ENCODE measurements at places on chromosomes 13 and 19. TPM values are rescaled to one million over a fixed set of nuclear protein-coding genes. Genes with fewer than 3 reads are reported as not detected.
A peak's percentile ranks its signal among the peaks of the same experiment; 100 is the strongest.

Gene ACER1
- polyA plus RNA-seq, result 0.07 TPM

Gene OR7D2
- polyA plus RNA-seq, result 0.18 TPM

Gene MAST1
- polyA plus RNA-seq, result 0.26 TPM

Gene KLF12
- polyA plus RNA-seq, result 2.4 TPM

Gene ZNF681
- 0.29 TPM for polyA plus RNA-seq

Gene PRR36
- 0.03 TPM for polyA plus RNA-seq

Gene OR10H3
- not detected for polyA plus RNA-seq

Gene IGFL2
- not detected for polyA plus RNA-seq

Gene UBE2S
- polyA plus RNA-seq, result 6.7 TPM

Gene CEACAM4
- polyA plus RNA-seq, result 0.75 TPM

Gene ANKRD24
- 2.5 TPM for polyA plus RNA-seq

Gene ZNF583
- 1.5 TPM for polyA plus RNA-seq

GRCh38 chr13:99836291-99836690, 135.3 kb downstream of the ZIC5 start:
- DNase-seq, result no peak

DNA sequence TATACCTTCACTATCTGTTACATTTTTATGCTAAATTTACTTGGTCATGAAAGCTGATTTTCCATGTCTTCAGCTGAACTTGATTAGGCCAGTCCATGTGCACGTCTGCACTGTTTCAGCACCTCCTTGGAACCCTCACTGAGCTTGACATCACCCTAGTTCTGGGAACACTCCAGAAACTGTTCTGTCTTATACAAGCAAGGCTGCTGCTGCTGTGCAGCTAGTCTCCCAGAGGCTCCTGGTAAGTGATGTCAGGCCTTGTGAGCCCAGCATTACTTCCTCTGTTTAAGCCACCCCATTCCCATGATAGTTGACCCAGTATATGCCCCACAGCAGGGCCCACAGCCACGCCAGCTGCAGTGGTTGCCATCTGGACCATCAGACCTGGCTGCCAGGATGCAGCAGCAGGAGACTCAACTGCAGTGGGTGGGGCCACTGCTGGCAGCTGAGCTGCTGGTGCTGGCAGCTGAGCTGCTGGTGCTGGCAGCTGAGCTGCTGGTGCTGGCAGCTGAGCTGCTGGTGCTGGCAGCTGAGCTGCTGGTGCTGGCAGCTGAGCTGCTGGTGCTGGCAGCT, 90.5 kb upstream of the AKAP11 start:
- DNase-seq, result no peak

DNA sequence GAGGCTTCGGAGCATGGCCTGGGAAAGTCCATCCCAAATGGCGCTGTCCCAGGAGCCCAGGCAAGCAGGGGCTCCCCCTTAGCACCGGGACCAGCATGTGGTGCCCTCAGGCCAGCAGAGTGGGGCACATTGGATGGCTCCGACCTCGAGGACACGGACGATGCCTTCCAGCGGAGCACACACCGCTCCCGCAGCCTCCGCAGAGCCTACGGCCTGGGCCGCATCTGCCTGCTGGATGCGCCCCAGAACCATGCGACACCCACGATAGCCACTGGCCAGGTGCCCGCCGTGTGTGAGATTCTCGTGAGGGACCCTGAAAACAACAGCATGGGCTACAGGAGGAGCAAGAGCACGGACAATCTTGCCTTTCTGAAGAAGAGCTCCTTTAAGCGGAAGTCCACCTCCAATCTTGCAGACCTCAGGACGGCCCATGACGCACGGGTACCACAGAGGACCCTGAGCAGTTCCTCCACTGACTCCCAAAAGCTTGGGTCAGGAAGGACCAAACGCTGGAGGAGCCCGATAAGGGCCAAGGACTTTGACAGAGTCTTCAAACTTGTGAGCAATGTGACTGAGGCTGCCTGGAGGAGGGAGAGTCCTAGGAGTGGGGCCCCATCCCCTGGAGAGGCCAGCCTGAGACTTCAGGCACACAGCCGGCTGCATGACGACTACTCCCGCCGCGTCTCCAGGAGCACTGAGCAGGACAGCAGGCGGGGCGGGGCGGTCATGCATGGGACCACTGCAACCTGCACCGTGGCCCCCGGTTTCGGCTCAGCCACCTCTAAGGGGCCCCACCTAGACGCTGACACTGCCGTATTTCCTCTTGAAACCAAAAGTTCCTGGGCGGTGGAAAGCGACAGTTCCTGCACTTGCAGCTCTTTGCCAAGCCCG, 63.1 kb downstream of the SPATA13 start:
- DNase-seq, result no peak

- no peak for DNase-seq
These were observed 8.9 kb downstream of the DHX34 start for GRCh38 chr19:47357788-47358680.

GRCh38 chr13:25151626-25152195, 20.4 kb downstream of the AMER2 start:
- no peak for DNase-seq

GRCh38 chr19:28836421-28836820, 376.5 kb downstream of the UQCRFS1 start:
- no peak for DNase-seq

GRCh38 chr13:79457948-79458347, 23.0 kb upstream of the NDFIP2 start:
- DNase-seq, result no peak

DNA sequence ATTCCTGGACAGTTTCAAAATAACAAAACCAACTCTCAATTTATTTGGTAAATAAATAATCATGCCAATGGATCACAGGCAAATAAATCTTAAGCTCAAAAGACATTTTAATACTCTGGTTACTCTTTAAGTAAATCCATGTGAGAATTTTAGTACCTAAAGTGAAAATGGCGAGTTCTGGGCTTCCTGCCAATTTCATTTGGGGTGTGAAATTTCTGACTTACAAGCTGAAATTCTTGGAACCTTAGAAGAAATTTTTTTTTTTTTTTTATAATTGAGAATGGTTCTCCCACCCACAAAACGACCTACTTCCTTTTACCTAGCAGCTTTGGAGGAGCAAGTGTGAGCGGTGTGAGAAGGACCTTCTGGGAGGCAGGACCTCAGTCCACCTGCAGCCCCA, 354.5 kb upstream of the NBEA start:
- no peak for DNase-seq

DNA sequence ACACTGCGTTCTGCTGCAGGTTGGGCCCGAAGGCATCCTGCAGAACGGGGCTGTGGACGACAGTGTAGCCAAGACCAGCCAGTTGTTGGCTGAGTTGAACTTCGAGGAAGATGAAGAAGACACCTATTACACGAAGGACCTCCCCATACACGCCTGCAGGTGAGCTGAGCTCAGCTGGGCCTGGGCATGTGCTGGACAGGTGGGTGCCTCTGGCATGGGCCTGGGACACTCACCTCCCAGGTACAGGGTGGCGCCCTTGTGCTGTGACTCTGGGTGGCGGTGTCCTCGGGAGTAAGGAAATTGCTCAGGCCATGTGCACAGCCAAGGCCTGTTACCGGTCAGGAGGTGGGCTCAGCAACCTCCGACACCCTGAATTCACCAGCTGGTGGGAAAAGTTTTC, 14.2 kb downstream of the UPF1 start:
- no peak for DNase-seq

DNA sequence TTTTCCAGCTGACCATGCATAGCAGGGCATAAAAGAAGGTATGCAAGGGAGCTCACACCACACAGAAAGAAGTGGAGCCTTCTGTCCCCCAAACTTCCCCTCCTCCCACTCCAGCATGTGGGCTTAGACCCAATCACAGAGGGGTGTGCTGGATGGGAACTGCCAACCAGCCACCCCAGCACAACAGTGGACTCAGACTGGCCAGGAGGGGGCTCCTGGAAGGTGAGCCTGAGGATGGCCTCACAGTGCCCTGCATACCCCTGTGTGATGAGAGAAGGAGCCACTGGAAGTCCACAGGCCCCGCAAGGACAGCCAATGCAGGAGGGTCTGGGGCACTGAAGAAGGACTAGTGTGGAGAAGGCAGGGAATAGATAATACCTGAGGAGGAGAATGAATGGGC, 106.9 kb upstream of the SERP2 start:
- no peak for DNase-seq

DNA sequence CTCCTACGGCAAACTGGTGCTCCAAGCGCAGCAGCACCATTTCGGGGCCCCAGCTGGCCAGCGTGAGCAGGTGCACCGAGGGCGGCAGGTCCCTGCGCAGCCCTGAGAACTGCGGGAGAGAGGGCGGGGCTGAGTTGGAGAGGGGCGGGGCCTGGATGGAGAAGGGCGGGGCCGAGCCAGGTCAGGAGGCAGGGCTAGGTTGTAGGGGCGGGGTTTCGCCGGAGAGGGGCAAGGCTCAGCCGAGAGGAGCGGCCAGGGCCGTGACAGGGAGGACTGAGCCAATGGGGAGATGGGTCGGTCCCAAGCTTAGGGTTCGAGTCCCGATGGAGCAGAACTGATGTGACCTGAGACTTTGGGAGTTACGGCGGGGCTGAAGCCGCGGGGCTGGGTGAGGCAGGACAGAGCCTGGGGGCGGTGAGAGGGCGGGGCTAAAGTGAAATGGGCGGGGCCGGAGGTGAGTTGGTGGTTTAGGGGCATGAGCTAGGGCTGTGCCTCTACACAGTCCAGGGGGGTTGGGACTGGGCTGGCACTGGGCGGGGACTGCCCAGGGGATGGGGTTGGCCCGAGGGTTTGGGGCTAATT, 19.0 kb downstream of the MAN2B1 start:
- peak; percentile 86 for DNase-seq

DNA sequence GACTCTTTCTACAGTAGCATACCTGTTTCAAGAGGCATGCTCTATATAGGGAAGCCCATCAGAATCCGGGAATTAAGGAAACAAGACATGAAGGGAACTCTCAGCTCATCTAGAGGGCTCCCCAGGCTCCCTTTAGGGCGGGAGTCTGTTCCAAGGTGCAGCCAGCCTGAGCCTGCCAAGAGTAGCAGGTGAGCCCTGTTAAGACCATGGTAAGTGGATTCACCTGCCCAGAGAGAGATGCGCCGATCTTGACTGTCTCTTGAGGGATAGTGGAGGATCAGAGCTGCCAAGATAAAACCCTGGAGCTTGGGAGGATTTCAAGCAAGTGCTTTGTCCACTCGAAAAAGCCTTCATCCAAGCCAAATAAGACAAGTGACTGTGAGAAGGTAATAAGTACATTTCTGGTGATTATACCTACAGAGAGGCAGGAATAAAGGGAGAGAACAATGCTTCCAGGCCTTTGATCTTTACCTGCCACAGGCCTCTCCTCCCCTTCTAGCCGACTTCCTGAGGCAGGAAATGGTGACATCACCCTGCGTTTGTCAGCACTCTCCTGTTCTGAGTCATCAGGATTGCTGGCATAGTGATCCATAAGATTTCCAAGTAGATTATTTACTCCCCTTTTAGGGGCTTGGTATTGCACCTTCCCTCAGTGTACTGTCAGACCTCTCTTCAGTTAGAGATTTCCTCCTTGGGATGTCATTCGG, 31.5 kb downstream of the KLF5 start:
- DNase-seq, result no peak

- no peak for DNase-seq
These were observed 254.4 kb downstream of the DLEU7 start for GRCh38 chr13:50589139-50589538.

GRCh38 chr13:25286308-25286968, 850 bp downstream of the MTMR6 start:
- DNase-seq, result no peak

GRCh38 chr13:110234532-110234931, 72.4 kb downstream of the COL4A1 start:
- no peak for DNase-seq

DNA sequence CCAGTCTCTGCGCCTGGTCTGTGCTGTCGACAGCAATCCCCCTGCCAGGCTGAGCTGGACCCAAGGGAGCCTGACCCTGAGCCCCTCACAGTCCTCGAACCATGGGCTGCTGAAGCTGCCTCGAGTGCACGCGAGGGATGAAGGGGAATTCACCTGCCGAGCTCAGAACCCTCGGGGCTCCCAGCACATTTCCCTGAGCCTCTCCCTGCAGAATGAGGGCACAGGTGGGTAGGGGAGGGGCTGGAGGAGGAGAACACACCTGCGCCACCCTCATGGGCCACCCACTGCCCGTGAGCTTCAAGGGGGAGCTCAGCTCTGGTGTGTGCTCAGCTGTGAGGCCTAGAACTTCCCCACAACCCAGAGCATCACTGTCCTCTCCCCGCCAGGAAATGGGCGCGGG, 38.6 kb upstream of the CD33 start:
- DNase-seq, result no peak

DNA sequence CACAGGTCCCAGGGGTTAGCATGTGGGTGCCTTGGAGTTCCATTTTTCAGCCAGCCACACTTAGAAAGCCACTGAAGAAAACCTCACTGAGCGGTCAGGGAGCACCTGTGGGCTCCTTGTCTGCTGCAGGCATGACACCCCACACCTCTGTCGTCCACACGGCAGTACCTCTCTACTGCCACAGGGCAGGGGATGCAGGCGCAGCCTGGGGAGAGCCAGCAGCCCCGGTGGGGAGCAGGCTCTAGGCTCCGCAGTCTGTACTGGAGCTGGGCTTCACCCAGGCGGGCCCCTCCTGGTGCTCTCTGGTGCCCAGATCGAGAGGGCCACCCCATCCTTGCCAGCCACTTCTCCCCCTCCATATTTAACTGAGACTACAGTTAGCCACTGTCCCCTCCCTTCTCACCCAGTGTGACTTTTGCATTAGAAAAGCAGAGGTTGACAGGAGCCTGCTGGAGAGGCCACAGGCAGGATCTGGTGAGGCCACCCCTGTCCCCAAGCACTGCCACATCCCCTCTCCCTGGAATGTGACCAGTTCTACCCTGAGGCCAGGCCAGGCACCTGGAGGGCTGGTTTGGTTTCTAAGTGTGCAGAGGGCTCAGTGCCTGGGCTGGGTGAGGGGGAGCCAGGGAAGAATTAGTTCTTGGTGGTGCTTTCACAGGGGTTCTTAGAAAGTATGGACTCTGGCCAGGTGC, 104.4 kb downstream of the KDM4B start:
- no peak for DNase-seq

DNA sequence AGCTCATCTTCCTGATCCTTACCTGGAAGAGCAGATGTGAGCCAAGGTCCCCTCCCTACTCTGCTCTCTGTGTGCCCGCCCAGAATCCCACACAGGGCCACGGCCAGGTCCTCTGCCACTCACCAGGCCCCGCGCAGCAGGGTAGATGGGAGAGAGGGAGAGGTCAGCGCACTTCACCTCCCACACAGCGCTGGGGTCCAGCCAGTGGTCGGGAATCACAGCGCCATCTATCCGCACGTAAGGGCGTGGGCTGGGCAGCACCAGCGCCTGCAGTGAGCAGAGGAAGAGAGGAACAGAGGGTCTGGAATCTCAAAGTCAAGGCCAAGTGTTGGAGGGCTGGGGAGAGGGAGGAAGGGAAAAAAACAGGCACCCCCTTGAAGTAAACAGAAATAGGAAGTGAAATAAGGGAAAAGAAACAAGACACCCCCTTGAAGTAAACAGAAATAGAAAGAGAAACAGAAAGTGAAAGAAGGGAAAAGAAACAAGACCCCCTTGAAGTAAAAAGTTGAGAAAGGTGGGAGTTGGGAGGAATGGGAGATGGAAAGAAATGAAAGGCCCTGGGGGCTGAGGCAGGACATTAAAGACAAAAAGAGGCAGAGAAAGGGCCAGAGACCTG, 7.0 kb upstream of the PLA2G4C start:
- no peak for DNase-seq

Data from liver (tissue), 10 donors.